ENCODE measurements at places on chromosomes 2 and 18.

- peak; percentile 4 for DNase-seq
These were observed 540.1 kb downstream of the NRXN1 start for GRCh38 chr2:50491541-50492476.

DNA sequence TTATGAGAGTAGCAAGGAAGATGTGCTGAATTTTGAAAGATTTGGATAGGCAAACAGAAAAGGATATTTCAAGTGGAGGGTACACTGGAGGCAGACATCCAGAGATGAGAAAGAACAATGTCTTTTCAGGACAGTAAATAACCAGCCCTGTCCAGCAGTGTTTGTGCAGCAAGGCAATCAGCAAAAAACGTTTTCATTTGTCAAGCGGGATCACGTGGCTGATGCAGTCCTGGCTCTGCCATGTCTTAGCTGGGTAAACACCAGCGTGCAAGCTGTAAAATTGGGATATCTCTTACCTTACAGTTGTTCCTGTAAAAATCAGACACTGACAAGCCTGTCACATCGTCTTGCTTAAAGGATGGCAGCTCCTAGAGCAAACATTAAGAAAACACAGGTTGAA lies 67.8 kb downstream of the CWC22 start:
- no peak for DNase-seq

- DNase-seq, result no peak
These were observed 509.4 kb upstream of the SETBP1 start for GRCh38 chr18:44171301-44171700.

GRCh38 chr18:25351777-25352628 lies at the start of gene ZNF521:
ZNF521 (minus strand) TSS chr18:25352166; CDS start chr18:25350946, 1,220 bp downstream.
- peak; percentile 52 for DNase-seq

DNA sequence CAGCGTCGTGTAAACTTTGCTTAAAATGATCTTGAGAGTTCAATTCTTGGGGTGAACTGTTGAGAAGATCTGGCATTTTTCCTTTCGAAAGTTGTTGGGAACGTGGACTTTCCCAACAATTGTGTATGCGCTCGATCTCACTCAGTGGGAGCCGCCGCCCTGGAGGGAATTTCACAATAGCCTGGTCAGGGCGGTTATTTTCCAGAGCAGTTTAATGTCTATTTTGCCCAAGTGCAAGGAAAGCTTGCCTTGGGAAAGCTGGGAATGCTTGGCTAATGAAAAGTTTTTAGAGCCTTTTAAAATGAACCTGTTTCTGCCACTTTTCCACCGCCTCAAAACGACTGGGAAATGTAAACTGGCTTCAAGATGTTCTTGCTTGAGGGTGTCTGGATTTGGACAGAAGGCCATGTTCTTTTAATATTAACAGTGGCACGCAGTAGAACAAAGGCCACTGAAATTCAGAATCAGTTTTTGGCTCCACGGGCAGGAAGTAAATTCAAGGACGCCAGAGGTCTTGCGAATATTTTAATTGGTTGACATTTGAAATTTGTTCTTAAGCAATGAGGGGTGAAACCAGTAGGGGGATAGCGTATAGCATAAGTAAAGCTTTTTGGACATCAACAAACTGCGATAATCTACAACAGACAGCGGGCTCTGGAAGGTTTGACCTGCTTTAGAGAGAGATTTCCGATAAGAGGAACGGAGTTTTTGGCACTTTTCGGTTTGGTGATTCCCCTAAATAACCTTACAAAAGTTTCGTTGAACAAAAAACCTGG lies 1.2 kb downstream of the CFLAR start:
- peak; percentile 76 for DNase-seq

DNA sequence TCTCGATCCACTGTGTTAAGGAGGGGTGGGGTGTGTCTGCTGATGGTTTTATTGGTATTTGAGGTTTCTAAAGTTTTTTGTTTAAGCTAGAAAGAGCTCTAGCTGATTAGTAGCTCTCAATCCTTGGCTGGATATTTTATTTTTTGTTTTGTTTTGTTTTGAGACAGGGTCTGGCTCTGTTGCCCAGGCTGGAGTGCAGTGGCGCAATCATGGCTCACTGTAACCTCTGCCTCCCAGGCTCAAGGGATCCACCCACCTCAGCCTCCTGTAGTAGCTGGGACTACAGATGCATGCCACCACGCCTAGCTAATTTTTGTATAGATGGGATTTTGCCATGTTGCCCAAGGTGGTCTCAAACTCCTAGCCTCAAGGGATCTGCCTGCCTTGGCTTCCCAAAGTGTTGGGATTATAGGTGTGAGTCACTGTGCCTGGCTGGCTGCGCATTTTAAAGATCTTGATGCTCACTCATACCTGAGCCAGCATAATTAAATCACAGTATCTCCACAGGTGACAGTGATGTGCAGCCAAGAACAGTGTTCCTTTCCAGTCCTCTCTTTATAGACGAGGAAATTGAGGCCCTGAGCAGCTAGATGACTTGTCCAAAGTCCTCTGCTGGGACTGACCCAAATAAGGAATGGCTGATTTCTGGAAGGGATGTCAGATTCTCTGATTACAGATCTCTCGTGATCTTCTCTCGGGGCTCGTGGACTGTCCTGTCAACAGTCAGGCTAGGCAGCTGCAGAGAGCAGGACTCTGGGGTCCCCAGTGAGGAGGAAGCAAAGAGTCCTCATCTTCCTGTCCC lies 44.5 kb downstream of the SPTBN1 start:
- no peak for DNase-seq

GRCh38 chr2:170502361-170503130 lies 212.6 kb upstream of the SP5 start:
- no peak for DNase-seq

DNA sequence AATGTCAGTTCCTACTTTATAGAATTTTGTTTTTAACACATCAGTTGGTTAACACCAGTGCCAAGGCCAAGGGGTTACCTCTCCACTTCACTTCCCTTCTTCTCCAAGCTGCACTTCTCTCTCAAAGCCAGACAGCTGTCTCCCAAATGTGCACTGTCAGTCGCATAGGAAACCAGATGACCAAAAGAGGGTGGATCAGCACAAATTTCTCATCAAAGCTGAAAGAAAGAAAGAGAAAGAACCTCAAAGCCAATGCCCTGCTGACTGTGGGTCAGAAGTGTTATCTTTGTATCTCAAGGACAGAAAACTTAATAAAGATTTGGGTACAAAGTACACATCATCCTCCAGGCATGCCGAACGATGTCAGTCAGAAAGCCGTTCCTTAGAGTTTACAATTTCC lies 32.2 kb downstream of the SPATS2L start:
- DNase-seq, result no peak

GRCh38 chr2:221779614-221780067 lies 207.5 kb upstream of the EPHA4 start:
- no peak for DNase-seq

GRCh38 chr2:207073801-207074678 lies 91.7 kb downstream of the KLF7 start:
- DNase-seq, result no peak

DNA sequence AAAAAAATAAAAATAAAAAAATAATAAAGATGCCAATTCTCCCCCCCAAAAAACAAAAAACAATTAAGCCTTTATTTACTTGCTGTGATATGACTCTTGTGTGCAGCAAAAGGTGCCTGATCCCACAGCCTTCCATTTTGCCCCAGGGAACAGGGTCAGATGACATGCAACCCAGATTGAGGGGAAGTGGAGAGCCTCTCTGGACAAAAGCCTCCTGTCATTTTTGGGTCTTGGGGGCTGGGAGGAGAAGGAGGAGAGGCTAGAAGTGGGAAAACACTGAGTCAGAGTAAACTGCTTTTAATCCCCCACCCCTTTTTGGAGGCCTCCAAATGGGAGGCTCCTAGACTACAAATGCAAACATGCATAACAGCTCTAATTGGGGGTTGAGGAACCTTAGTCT lies 46.6 kb upstream of the SCG2 start:
- DNase-seq, result no peak

GRCh38 chr18:79488311-79489050 lies 92.8 kb downstream of the NFATC1 start:
- no peak for DNase-seq
